ENCODE measurements at places on chromosomes 1 and 21.

GRCh38 chr1:89095737-89096136, 30.2 kb downstream of the GBP2 start:
- DNase-seq = no peak

- DNase-seq = no peak
Observed at GRCh38 chr1:1976031-1976430, 27.6 kb downstream of the CFAP74 start.

- no peak for DNase-seq
Observed at GRCh38 chr1:15066191-15066590, 87.4 kb upstream of the TMEM51 start.

DNA sequence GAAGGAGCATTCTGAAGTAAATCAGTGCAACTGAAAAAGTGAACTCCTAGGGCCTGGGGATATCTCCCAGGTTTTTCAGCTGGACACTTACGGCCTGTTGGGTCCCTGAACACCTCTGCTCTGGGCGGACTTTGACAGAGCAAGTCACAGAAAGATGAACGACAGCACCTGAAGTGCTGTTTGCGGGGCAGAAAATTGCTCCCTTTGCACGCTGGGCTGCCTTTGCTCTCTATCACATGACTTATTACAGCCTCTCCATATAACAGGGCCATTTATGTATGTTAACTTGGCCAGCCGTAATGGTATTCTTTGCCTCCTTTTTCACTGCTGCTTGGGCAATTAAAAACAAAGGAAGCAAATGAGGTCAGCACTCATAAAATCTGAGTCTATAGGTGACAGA, 332.9 kb downstream of the BARHL2 start:
- no peak for DNase-seq

DNA sequence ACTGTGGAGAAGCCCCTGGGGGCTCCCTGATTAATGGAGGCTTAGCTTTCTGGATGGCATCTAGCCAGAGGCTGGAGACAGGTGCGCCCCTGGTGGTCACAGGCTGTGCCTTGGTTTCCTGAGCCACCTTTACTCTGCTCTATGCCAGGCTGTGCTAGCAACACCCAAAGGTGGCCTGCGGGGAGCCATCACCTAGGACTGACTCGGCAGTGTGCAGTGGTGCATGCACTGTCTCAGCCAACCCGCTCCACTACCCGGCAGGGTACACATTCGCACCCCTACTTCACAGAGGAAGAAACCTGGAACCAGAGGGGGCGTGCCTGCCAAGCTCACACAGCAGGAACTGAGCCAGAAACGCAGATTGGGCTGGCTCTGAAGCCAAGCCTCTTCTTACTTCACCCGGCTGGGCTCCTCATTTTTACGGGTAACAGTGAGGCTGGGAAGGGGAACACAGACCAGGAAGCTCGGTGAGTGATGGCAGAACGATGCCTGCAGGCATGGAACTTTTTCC, 24.8 kb downstream of the PCSK9 start:
- DNase-seq = no peak

DNA sequence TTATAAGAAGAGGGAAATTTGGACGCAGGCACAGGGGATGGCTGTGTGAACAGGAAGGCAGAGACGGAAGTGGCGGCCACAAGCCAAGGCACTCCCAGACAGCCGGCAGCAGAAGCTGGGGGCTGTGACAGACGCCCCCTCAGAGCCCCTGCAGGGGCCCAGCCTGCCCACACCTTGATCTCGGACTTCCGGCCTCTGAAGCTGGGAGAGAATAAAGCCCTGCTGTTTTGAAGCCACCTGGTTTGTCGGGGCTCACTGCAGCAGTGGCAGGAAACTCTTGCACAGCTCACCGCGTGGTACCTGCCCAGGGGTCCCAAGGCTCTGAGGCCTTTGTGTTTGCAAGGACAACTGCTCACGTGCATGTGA, 13.7 kb downstream of the MEGF6 start:
- no peak for DNase-seq

GRCh38 chr1:107534632-107535031, 393.8 kb downstream of the NTNG1 start:
- DNase-seq = no peak

DNA sequence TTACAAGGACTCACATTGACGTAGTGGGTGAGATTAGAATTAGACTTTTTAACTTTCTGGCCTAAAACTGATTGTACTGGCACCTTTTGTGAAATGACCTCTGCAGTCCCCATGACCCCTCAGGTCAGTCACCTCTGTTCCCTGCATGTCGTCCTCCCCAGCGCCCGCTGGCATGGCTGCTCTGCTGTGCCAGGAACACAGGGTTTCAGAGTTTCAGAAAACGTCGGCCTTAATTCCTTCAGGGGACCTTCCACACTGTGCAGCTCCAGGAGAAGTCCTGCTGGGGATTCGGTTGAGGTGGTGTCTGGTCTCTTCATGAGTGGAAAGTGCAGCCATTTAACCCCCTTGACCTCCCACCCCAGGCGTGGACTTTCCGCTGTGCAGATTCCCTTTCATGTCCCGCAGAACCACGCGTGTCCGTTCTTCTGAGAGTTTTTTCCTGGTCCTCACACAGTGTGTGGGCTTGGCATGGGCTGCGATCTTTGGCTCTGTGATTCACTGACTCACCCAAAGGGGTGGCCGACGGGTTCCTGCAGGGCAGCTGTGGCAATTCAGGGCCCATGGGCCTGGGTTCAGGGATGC, 158.4 kb upstream of the COL6A1 start:
- DNase-seq = no peak

Data from stimulated activated CD8-positive, alpha-beta memory T cell treated with anti-CD3 and anti-CD28 coated beads, Interleukin-7, amount 100 ng/mL, for 1 hour (primary cell).